Ascending aorta (tissue), 2 donors: ENCODE measurements at places on chromosomes 6 and 20.

- DNase-seq, result no peak
These were observed 6.0 kb downstream of the IGF2R start for GRCh38 chr6:159974932-159975331.

DNA sequence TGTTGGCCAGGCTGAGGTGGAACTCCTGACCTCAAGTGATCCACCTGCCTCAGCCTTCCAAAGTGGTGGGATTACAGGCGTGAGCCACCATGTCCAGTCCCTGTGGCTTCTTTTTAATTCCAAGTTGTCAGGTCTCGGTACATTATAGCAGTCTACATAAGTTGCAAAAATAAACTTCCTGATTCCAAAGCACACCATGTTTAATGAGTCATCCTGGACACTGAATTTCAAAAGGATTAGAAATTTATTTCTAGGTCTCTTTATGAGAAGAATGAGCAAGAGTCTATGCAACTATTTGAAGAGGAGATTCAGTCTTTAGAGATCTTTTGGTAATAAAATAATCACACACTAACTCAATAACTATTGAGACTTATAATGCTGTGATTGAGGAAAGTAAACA lies 63.9 kb upstream of the MCHR2 start:
- no peak for DNase-seq

DNA sequence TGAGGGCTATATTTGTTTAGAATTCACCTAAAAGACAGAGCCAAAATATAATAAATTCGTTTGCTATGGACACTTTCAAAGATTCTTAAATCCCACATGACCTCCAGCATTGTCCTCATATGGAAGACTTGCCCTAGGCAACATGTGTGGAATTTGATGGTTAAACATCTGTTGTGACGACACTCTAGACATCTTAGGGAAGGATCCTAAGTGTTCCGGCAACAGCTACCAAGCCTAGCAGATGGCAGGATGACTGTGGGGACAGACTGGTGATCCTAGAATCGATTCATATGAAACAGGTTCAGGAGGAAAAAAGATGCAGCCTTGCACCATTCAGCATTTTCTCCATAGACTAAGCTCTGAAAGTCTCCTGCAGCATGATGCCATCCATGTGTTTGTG lies 77.6 kb upstream of the BACH2 start:
- DNase-seq, result no peak

- DNase-seq, result no peak
These were observed 315.4 kb upstream of the SASH1 start for GRCh38 chr6:148027201-148027600.

- no peak for DNase-seq
These were observed 27.4 kb downstream of the MGME1 start for GRCh38 chr20:17995967-17996819.

GRCh38 chr6:147707524-147707923 lies 199.0 kb downstream of the SAMD5 start:
- no peak for DNase-seq

DNA sequence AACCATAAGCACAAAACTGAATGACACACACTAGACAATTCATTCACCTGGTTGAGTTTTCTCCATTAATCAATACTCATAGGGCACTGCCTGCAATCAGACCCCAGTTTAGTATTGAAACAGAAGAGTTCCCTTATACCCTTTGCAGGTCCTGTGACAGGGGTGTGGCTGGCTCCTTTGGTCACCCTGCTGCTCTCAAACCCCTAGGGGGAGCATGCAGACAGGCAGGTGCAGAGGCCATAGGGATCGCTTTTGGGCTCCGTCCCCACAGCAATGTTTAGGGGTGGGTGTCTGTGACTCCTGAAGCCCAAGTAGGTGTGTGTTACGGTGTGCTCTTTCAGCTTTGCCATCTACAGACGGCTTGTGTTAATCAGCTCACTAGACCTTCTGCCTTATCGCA lies 210.4 kb downstream of the CENPW start:
- DNase-seq, result no peak
